Central memory CD4-positive, alpha-beta T cell (primary cell): ENCODE measurements at places on chromosomes 1 and 21.

- DNase-seq: no peak
These were observed 642.9 kb downstream of the BRINP3 start for GRCh38 chr1:189834813-189835212.

DNA sequence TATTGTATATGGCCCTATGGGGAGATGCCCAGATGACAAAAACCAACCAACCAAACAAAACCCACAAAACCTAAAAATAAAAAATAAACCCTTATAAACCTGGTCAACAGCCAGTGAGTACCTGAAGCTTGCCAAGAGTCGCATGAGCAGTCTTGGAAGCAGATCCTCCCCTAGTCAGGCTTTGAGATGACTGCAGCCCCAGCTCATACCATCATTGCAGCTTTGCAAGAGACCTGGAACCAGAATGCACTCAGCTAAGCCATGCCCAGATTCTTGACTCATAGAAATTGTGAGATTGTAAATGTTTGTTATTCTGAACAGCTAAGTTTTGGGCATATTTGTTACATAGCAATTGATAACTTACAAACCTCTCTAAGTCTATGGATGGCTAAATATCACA lies 326.8 kb downstream of the HLX start:
- no peak for DNase-seq

GRCh38 chr1:231702331-231702730 lies 75.7 kb downstream of the DISC1 start:
- no peak for DNase-seq

GRCh38 chr1:1565340-1565739 lies 9.3 kb downstream of the SSU72 start:
- DNase-seq: no peak

DNA sequence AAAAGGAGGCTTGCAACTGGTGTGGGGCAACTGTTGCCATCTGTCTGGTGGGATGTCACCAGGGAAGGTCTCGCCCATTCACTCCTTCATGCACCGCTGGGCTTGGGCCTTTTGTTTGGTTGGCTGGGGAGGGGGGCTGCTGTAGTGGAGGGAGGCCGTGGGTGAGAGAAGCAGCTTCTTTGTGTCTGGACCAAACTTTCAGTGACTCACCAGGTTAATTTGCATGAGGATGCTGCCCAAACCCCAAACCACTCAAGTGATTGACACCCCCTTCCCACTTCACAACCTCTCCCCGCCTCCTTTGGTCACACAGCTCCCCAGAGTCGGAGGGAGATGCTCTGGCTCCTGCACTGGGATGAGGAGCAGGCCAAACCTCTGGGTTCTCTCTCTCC lies 19.7 kb downstream of the BTG2 start:
- DNase-seq: peak; percentile 63

DNA sequence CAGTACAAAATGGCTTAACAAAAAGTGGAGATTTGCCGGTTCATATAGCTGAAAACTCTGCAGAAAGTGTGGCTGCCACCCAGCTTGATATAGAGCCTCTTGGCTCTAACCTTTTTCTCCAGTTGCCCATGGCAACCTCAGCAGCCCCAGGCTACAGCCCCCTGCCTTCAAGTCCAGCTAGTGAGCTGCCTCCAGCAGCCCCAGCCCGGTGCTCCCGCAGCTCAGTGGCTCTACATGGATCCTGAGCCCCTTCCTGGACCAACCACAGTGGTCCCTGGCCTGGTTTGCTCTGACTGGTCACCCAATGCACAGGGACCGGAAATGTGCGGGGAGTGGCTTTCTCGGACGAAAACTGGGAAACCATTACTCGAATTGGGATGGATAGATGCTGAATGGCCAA lies 13.3 kb upstream of the ATF3 start:
- DNase-seq: no peak

GRCh38 chr1:46613661-46614603 lies 2.7 kb downstream of the MOB3C start:
- DNase-seq: peak; percentile 19

DNA sequence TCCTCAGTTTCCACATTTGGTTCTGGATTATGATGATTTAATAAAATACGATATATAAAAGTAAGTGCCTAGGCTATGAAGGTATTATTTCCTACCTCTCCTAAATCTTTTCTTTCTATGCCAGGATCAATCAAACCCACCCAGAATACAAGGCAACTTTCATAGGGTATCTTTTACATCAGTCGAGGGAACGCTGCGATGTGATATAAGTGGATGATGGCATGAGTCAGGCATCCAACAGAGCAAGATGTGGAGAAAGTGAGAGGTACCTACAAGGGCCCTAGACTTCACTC lies 781 bp downstream of the TTLL7 start:
- no peak for DNase-seq

GRCh38 chr1:209552406-209553264 lies 30.9 kb upstream of the CAMK1G start:
- no peak for DNase-seq

DNA sequence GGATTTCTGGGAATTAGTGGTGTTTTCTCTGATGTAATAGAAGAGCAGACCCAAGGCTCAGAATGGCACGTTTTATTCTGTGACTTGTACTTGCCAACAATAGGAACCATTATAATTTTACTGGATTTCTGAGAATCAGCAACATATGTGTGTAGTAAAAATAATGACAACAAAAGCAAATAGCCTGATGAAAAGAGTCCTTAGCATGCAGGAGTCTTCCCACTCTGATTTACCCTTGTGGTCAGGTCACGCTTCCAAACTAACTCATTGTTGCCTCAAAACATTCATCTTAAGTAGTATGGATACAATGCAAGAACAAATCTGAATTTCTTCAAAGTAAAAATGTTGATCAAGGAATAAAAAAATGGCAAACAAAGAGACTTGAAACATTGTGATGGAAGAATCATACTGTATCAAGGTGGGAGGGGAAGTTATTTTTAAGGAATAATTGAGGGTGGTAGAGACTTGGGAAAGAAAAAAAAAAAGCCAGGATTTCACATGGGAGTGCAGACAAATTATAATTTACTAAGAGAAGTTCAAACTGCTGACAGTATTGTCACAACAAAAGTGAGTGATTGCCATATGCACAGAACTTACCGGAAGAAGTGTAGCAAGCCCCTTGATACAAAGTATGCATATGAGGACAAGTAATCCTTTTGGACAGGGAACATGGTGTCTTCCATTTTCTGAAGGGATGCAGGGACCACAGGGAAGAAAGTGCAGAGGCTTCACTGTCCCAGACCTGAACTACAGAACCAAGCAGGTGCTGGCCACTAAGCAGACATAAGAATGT lies 31.2 kb upstream of the RGL1 start:
- DNase-seq: no peak

DNA sequence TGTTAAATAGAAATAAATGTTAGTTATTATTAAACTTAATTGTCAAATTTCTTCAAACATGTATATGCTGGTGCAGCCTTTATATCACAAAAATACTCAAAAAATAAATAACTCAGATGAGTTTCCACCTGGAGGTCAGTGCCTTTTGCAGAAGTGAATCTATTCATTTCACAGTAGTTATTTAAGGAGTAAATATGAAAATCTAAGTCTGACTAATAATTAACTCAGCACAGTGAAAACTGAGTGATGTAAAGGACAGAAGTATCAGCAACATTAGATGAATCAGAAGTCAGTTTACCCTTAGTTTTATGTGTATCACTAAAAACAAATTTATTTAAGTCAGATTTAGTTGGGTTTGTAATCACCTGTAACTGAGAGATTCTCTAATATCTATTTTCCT lies 2135.4 kb downstream of the MRPL39 start:
- no peak for DNase-seq

DNA sequence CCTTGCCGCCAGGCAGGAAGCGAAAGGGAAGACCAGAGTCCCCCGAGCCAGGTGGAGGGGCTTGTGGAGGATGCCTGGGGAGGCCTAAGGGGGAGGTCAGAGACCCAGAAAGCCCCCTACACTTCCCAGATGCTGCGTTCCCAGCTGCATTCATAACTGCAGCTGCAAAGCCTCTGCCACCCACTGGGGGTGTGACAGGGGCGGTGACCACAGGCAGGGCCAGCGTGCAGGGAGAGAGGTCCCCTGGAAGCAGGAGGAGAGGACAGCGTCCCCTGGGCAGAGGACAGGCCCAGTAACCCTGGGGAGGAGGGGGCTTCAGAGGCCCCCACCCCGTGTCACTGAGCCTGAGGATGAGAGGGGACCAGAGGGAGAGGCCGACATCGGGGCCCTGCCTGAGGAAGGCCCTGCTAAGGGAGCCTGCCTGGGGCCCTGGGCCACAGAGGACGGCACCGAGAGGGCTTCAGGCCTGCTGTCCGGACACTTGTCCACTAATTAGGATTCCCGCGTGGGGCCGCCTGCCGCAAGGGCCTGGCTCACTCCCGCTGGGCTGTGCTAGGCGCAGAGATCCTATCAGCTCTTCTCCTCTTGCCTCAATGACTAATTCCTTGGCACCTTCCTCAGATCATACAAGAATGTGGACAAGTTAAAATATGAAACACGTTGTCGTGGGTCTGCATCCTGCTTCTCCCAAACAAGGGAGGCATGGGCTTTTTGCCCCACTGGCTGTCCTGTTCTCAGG lies 49.1 kb upstream of the CCDC27 start:
- DNase-seq: no peak

- DNase-seq: no peak
These were observed 51.5 kb upstream of the EPS8L3 start for GRCh38 chr1:109814993-109815786.

DNA sequence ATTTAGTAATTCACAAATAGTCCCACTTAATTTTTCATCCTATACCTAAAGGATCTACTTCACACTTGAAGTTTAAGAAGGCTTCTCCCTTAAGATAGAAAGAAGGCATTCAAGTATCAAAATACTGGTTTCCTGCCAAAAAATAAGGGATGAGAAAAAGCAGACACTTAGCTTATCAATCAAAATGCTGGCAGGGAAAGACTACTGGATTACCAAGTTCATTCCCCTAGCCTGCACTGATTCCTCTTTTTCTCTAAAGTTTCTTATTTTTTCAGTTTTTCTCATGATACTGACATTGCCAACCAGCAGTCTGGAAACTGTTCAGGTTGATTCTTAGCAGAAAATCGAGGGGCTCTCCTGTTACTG lies 204.6 kb downstream of the GABPA start:
- DNase-seq: no peak

DNA sequence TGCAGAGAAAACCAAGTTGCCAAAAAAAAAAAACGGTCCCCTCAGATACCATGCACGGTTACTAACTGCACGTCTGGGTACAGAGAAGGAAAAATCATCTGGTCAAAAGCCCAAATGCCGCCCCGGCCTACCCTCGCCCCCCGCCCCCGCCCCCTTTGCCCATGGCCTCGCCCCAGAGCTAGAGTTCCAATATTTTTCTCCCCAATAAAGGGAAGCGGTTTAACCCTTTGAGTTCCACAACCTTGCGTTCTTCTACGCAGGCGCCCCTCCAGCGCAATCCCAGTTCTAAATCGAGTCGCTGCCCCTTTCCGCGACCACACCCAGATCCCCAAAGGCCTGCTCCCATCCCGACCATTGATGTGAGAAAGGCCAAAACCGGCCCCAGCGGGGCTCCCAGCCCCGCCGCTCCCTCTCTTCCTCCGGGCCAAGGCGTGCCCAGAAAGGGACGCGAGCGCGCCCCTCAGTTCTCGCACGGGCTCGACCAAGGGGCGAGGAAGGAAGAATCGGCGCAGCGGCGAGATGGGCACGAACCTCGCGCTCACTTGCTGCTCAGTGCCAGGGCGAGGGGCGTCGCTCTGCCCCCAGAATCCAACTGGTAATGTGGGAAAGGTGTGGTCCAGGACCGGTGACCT lies 797 bp downstream of the WDR47 start:
- DNase-seq: no peak

DNA sequence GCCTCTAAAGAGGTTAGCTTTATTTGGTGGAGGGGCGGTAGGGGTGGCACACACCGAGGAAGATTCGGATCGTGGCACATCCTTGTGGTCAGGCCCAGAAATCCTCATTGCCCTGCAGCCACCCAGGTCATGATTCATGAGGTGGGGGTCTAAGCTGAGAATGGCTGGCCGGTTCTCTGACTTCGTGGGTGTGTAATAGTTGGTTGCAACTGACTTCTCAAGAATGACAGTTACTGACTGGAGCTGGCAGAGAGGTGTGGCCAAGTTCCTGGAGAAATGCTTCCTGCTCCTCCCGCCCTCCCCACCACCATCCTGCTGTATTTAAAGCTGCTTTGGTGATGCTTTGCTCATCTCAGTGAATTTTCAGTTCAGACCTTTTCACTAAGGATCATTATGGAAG lies 198.6 kb downstream of the KIF26B start:
- no peak for DNase-seq

GRCh38 chr1:225460021-225460736 lies 32.3 kb upstream of the LBR start:
- DNase-seq: no peak

DNA sequence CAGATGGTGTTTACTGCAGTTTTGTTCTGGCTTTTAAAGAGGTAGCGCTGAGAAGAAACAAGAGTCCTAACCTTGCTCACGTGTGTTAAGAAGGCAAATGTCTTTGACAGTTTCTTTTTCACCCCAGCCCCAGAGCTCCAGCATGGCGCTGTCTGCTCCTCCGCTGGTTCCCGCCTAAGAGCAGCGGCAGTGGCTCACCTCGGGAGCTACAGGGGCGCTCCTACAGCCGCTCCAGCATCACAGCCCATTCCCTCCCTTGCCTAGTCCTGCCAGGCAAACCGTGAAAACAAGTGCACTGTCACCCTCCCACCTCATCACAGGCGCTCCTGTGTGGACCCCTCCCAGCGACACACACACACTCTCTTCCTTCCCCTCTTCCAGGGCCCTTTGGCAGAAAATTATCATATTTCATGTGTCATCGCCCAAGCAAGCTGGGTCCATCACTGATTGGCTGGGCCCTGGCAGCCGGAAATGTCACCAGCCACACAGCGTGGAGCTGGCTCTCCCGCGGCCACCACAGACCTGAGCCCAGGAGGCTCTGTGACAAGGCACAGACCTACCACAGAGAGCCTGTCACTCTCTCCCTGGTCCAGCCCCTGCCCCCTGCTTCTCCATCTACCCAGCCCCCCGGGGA lies 1.2 kb upstream of the HIVEP3 start:
- DNase-seq: peak; percentile 83

- no peak for DNase-seq
These were observed 201.7 kb downstream of the CRB1 start for GRCh38 chr1:197469620-197470210.

GRCh38 chr1:215241451-215241850 lies 158.9 kb downstream of the KCNK2 start:
- no peak for DNase-seq

GRCh38 chr1:89085781-89086180 lies 20.8 kb upstream of the GBP1 start:
- peak; percentile 52 for DNase-seq

- no peak for DNase-seq
These were observed 9.8 kb downstream of the STPG1 start for GRCh38 chr1:24403806-24404205.
